GOT3 (cell line): ENCODE measurements at places on chromosomes 4 and X.

GRCh38 chrX:150202641-150203247 is 160.4 kb upstream of the MAMLD1 start:
- no peak for DNase-seq

DNA sequence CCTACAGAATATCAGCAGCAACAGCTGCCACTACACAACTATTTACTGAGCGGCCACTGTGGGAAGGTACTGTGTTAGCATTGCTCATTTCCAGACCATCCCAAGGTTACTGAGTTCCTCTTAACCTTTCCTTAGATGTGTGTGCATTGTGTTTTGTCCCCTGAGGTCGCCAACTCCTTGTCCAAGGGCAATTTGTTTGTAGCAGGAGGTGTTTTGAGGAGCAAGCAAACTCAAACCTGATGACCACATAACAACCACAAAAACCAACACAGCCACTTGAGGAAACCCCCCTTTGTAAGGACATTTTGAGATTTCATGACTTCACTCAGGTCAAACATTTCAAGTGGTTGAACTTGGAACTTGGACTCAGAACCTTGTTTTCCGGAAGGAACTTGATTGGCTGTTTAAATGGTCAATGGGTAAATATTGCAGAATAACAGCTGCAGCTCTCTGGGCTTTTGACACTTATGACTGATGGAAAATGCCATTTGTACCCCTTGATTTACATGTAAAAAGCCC is 122.3 kb downstream of the MID1IP1 start:
- no peak for DNase-seq

DNA sequence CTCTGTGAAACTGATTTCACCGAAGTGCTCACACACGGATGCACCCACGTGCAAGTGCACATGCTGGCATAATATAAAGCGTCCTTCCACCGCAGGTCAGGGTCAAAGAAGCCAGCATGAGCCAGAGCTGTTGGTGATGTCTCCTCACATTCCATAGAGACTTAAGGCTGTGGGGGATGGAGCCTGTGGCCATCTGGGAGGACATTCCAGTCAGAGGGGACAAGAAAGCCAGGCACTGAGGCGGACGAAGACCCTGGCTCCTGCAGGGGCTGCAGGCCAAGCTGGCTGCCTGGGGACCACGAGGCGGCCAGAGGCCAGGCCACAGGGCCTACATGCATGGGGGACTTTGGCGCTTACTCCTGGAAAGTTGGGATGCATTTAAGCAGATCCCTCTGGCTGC is 7.7 kb downstream of the RNF212 start:
- no peak for DNase-seq

- no peak for DNase-seq
Observed at GRCh38 chrX:4850312-4850711, 1136.9 kb upstream of the PRKX start.

- no peak for DNase-seq
Observed at GRCh38 chr4:78005086-78005485, 52.0 kb upstream of the FRAS1 start.

GRCh38 chrX:119419146-119419545 is 20.0 kb downstream of the SLC25A43 start:
- DNase-seq = no peak

- DNase-seq = no peak
Observed at GRCh38 chr4:172489861-172490260, 676.7 kb downstream of the GALNTL6 start.

DNA sequence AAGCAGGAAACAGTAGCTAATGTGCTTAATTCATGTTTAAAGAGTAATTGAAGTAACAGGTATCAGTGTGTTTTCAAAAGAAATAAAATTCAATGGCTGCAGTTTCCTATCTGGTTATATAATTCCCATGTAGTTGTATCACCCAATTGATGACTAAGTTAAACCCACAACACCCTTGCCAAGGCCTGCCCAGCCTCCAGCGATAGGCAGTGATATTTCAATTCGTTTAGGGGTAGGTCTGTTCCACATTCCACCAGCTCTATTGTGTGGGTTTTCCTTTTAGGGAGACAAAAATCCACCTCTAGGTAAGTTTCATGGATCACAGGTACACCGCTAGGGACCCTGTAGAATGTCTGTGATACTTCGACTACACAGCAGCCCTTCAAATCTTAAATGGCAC is 24.7 kb upstream of the MXRA5 start:
- DNase-seq = no peak

- no peak for DNase-seq
Observed at GRCh38 chr4:16627999-16628398, 270.4 kb downstream of the LDB2 start.

GRCh38 chr4:87330761-87331160 is 8.1 kb upstream of the HSD17B13 start:
- DNase-seq = no peak
